ENCODE measurements at places on chromosomes 11 and 22.
A peak's percentile ranks its signal among the peaks of the same experiment; 100 is the strongest.

DNA sequence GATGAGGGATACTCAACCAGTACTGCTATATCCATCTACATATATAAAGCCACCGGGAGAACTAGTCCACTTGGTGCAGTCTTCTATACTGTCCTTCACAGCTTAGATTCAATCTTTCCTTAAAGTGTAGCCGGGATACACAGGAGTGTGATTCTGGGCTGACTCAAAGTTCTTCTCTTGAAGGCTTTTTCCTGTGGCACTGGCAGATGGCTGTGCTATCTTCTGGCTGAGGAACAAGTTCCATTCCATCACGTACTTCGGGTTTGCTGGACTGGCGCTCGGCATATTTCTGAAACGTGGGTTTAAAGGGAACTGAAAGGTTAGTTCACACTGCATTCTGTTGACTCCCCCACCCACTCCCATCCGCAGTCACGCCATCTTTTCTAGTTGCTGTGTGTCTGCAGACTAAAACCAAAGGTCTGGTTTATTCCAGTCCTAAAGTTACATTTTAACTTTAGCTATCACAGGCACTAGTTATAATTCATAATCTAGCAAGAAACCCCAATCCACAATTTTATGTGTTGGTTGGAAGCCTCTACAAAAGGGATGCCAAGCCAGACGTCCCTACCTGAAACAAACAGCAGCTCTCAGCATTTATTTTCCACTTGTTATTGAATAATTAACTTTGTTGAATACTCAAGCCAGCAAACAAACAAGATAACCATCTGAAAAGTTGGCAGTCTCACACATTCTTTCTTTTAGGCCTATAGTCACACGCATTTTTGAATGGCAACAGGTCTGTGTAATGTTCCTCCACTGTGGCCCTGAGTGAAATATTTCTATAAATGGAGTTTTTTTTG lies 7.5 kb upstream of the C11orf65 start:
- no peaks in the 10 kb centered on the region for H3K27me3 ChIP-seq
- H3K36me3 ChIP-seq: peaks cover 7% of the 10 kb centered on the region
- H3K4me1 ChIP-seq: no peaks in the 10 kb centered on the region
- H3K27ac ChIP-seq: no peak overlapping the region

DNA sequence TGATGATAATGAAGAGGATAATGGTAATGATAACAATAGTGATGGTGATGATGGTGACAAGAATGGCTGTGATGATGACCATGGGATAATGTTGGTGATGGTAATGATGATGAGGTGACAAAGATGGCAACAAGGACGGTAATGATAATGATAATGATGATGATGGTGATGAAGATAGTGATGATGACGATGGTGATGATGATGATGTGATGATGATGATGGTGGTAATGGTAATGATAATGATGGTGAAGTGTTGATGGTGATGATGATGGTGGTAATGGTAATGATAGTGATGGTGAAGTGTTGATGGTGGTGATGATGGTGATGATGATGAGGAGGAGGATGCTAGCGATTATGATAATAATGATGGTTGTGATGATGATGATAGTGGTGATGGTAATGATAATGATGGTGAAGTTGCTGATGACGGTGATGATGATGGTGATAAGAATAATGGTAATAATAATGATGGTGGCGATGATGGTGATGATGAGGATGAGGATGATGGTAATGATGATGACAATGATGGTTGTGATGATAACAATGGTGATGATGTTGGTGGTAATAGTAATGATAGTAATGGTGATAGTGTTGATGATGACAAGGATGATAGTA lies 54.7 kb upstream of the OPCML start:
- no peak overlapping the region for H3K27ac ChIP-seq
- no peaks in the 10 kb centered on the region for H3K27me3 ChIP-seq
- no peak overlapping the region for H3K4me3 ChIP-seq
- no peaks in the 10 kb centered on the region for H3K4me1 ChIP-seq
- DNase-seq: no peak

DNA sequence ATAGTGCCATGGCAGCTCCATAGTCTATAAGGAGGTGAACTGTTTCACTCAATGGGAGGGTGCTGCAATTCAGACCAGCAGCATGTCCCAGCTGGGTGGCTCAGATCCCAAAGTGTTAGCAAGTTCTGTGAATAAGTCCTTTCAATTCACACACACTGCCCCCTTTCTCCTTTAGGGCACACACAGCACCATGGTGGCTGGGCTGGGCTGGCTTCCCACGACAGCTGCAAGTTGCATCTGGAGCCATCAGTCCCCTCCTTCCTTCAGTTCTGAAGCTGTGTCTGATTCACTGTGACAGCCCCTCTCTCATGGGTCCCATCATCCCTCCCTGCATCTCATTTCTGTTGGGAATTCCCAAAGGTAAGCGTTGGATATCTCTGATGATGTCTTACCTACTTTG lies 324.1 kb upstream of the NCAM1 start:
- H3K27me3 ChIP-seq: no peaks in the 10 kb centered on the region
- no peak for DNase-seq
- no peak overlapping the region for H3K4me3 ChIP-seq
- H3K4me1 ChIP-seq: no peaks in the 10 kb centered on the region
- H3K36me3 ChIP-seq: no peaks in the 10 kb centered on the region

GRCh38 chr11:65528819-65529350 lies 4.0 kb downstream of the SCYL1 start:
- H3K4me1 ChIP-seq: peaks cover 10% of the 10 kb centered on the region
- no peak overlapping the region for H3K4me3 ChIP-seq
- no peak overlapping the region for H3K27ac ChIP-seq
- H3K36me3 ChIP-seq: no peaks in the 10 kb centered on the region

DNA sequence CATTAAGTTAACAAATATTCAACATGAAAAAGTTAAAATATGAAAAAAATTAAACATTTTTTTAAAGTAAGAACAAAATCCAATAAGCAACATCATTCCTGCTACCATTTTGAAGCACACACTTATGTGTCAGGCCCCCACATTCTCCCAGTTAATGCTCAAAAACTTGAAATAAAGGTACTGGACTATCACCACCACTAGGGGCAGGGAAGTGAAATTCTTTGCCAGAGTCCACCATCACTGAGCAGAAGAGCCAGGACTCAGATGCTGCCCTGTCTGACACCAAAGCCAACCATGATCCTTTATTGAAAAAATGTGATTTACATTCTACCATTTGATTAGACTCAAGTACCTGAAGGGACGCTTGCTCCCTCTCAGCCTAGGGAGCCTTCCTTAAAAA lies 39.1 kb downstream of the PITPNB start:
- H3K4me3 ChIP-seq: no peak overlapping the region
- peaks cover 50% of the 10 kb centered on the region for H3K4me1 ChIP-seq
- no peaks in the 10 kb centered on the region for H3K27me3 ChIP-seq
- no peaks in the 10 kb centered on the region for H3K36me3 ChIP-seq

DNA sequence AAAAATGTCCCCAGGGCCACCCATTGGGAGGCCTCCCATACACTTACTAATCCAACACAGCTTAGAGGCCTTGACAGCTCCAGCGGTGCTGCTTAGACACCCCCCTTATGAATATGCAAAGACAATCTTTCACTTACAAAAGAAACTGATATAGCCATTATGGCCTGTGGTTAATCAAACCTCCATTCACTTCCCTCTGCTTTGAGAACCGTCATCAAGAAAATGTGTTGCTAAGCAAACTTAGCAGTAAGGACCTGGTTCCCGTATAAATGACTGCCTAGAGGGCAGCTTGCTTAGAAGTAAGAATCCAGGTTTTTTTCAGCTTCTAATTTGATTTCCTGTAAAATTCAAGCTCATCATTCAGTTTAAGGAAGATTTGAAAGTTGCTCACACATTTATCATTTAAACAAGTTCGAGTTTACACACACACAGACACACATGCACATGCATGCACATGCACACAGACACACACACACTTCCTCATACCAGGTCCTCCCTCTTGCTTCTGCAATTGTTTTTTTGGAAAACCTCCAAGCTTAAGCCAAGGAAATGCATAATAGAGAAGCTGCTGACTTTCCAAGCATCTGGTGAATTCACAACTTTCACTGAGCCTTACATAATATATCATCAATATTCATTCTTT lies 137.7 kb upstream of the BLID start:
- no peaks in the 10 kb centered on the region for H3K27me3 ChIP-seq
- H3K4me3 ChIP-seq: no peak overlapping the region
- no peak for DNase-seq
- no peaks in the 10 kb centered on the region for H3K36me3 ChIP-seq
- no peak overlapping the region for H3K27ac ChIP-seq
- H3K4me1 ChIP-seq: no peaks in the 10 kb centered on the region

GRCh38 chr11:73143126-73143838 lies 1.2 kb upstream of the FCHSD2 start:
- no peak for DNase-seq
- no peaks in the 10 kb centered on the region for H3K27me3 ChIP-seq
- H3K4me1 ChIP-seq: peaks cover 29% of the 10 kb centered on the region
- H3K4me3 ChIP-seq: peak overlapping the region; percentile 74

DNA sequence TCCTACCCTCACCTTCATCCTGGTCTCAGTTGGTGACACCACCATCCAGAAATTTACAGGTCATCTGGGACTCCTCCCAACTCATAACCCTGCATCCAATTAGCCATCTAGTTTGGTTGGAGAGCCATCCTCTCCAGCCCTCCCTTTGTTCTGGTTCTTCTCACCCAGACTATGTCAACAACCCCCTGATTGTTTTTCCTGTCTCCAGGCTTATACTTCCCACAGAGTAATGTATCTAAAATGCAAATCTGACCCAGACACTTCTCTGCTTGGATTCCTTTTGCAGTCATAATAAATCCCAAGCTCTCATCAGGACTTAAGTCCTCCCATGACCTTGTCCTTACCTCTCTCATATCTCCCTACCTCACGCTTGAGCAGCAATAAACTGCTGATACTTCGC lies 3.0 kb downstream of the TTC12 start:
- H3K4me3 ChIP-seq: no peak overlapping the region
- peaks cover 5% of the 10 kb centered on the region for H3K4me1 ChIP-seq
- H3K27me3 ChIP-seq: no peaks in the 10 kb centered on the region
- H3K36me3 ChIP-seq: no peaks in the 10 kb centered on the region
- H3K27ac ChIP-seq: no peak overlapping the region

DNA sequence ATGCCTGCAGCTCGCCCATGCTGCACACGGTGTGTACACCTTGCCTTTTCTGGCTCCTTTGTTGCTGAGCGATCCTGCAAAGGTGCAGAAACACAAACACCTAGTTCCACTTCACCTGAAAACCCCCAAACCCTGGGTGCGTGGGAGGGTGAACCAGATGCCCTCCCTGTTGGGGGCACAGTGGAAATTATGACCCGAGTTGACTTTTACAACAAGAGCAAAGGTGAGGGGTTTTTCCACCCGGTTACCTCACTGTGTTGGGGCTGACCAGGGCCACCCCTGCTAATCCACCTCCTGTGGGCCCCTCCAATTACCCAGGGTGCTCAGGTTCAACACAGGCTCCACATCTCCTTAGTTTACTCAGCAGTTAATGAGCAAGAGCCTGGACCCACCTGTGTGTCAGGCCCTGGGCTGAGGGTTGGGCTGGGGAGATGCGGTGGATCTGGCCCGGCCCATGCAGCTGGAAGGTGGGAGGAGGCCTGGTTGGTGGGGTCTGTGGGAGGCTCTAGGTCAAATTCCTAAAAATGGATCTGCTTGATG lies 42.1 kb downstream of the LRRC32 start:
- no peaks in the 10 kb centered on the region for H3K27me3 ChIP-seq
- no peak overlapping the region for H3K4me3 ChIP-seq
- DNase-seq: no peak
- H3K36me3 ChIP-seq: no peaks in the 10 kb centered on the region
- peak overlapping the region; percentile 73 for H3K27ac ChIP-seq

DNA sequence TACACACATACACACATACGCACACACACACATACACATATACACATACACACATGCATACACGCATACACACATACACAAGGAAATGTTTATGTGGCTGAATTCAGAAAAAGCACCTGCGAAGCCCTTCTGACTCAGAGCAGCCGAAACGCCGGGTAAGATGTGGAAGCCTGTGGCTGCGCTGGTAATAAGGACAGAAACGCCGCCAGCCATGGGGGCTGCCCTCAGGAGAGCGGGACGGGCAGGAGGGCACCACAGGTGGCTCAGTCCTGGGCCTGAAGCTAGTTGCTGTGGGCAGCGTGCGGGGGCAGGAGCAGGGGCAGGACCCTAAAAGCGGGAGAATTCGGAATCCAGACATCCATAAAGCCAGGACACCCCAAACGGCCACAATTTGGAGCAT lies 378.3 kb downstream of the BRD1 start:
- H3K27ac ChIP-seq: no peak overlapping the region
- H3K36me3 ChIP-seq: no peaks in the 10 kb centered on the region
- no peak for DNase-seq
- no peak overlapping the region for H3K4me3 ChIP-seq
- peaks cover 36% of the 10 kb centered on the region for H3K27me3 ChIP-seq
- H3K4me1 ChIP-seq: no peaks in the 10 kb centered on the region

DNA sequence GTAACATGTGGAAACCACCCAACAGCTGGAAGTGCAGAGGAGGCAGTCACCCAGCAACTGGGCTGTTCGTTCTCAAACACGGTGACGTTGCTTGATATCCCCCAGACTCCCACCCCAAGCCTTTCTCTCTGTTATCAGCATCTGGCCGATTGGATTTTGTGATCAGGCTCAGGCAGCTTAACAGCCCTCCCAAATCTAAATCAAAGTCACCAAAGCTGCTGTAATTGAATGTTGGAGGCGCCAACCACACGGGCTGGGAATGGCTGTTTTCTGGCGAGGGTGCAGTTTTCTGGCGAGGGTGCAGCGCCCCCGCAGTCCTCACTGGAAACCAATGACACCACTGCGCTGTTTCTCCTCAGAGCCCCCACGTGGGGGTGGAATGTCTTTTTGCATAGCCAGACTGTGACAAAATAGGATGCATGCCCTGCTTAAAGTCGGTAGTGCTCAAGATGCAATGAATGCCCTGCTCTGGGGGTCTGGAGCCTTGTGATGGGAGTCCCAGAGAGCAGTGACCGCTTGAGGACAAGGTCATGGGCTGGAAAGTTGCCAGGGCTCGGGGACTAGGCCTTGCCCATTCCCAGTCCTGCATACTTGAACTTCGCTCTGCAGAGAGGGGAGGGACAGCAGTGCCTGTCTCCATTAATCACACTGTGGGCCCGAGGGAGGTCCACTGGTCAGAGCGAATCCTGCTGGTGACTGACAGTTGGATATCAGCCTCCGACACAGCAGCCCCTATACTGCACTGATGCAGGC lies 105.3 kb downstream of the MORC2 start:
- no peaks in the 10 kb centered on the region for H3K36me3 ChIP-seq
- no peaks in the 10 kb centered on the region for H3K4me1 ChIP-seq
- H3K27ac ChIP-seq: no peak overlapping the region
- no peak for DNase-seq

GRCh38 chr11:83350187-83350586 lies 64.0 kb upstream of the CCDC90B start:
- H3K36me3 ChIP-seq: no peaks in the 10 kb centered on the region
- no peaks in the 10 kb centered on the region for H3K4me1 ChIP-seq
- no peaks in the 10 kb centered on the region for H3K27me3 ChIP-seq
- H3K4me3 ChIP-seq: no peak overlapping the region

Data from transverse colon (tissue), 4 donors.